NCI-H1105 treated with DMSO at 0.1 percent for 48 hours (cell line): ENCODE measurements at places on chromosomes 2 and 18.

- no peak for DNase-seq
Observed at GRCh38 chr18:57294547-57294946, 57.8 kb upstream of the ST8SIA3 start.

- no peak for DNase-seq
Observed at GRCh38 chr2:197558393-197558792, 42.5 kb downstream of the MOB4 start.

DNA sequence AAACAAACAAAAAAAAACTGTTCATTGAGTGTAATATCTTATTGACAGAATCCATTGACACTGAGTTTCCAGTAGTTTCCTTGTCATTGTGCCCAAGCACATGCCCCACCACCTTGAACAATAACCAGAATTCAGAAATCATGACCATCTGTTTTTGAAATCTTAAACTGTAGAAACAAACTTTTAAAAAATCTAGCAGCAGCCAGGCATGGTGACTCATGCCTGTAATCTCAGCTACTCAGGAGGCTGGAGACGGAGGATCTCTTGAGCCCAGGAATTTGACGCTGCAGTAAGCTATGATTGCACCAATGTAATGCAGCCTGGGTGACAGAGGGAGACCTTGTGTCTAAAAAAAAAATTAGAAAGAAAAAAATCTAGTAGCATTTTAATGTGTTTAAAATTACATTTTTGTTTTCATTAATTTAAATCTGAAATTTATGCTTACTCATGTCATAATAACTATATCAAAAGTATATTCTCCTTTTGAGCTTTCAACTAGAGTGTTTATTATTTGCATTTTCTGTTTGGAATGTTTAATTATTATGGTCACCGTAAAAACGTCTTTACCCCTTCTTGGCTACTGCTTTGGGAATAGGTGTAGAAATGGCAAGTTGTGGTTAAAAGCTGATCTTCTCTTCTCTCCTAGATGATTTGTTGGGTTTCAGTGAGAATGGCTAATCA, 25.2 kb upstream of the STON1 start:
- no peak for DNase-seq

DNA sequence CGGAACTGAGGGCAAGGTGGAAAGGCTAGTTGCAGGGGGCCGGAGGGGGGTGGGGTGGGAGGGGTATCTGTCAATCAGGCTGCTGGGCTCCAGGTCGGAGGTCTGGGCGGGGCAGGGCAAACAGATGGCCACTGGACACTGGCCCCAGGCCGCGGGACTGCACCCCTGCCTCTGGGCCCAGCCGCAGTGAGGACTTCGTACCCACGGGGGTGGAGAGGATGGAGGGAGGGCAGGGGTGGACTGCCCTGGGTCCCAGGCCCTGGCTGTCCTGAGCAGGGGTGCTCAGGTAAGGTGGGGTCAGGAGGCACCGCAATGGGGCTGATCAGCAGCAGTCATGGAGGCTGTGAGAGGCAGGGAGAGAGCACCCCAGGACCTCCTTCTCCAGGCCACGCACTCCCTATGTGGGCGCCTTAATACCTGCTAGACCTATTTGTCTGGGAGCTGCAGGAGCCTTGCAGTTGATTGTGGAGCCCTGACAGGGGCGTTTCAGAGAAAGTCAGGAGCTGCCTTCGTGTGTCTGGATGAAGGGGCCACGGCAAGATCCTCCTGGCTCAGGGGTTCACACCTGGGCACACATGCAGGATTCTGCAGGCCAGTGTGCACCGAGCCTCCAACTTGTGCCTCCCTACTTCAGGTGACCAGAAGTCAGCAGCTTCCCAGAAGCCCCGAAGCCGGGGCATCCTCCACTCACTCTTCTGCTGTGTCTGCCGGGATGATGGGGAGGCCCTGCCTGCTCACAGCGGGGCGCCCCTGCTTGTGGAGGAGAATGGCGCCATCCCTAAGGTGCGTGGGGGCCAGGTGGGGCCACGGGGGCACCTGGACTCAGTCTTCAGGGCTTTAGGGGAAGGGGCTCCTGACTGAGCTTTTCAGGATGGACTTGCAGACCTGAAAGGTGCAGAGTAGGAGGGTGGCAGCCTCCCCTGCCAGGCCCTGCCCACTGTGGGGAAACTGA, 1.5 kb downstream of the CTDSP1 start:
- no peak for DNase-seq

- DNase-seq: no peak
Observed at GRCh38 chr2:168607992-168608391, 151.9 kb downstream of the CERS6 start.

DNA sequence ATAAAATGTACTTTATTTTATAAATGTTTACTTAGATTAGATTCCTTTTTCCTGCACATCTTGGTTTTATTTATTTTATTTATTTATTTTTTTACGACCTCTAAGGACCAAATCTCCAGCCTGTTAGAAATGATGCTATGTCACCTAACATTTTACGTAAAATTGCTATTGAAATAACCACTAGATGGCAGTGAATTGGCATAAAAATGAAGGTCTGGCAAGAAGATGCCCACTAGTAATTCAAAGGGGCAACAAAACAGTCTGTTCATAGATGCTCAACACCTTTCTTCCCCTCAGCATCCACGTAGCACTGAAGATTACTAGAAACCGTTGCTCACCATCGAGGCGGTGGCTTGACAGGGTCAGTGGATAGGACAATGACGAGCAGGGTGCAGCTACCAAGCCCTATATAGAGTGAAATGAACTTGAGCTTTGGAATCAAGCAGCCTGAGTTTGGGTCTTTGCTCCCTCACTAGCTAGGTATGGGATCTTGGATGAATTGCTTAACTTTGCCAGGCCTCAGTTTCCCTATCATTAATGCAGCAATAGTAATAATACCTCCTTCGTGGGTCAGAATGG, 128.7 kb upstream of the L3MBTL4 start:
- peak; percentile 45 for DNase-seq

- DNase-seq: no peak
Observed at GRCh38 chr2:159073256-159073655, 104.8 kb downstream of the TANC1 start.
